A549 (cell line): ENCODE measurements at places on chromosomes 12 and 14. TPM values are rescaled to one million over a fixed set of nuclear protein-coding genes. Genes with fewer than 3 reads are reported as not detected.

DNA sequence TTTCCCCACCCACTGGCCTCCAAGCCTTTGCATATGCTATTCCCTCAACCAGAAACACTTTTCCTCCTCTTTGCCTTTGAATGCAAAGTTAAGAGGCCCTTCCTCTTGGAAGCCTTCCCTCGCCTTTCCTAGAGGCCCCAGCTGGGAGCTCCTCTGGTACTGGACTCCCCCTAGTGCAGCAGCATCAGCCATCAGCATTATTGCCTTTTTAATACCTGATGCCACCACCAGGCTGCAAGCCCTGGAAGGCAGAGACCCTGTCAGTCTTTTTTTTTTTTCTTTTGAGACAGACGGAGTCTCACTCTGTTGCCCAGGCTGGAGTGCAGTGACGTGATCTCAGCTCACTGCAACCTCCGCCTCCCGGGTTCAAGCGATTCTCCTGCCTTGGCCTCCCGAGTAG lies 19.1 kb upstream of the PLA2G1B start:
- DNase-seq = peak; percentile 39

GSC gene
- 0.17 to 0.26 TPM (median 0.20 TPM) in 3 replicates for polyA plus RNA-seq

TMEM117 gene
- polyA plus RNA-seq = 2.0 to 2.4 TPM (median 2.1 TPM) in 3 replicates

DNA sequence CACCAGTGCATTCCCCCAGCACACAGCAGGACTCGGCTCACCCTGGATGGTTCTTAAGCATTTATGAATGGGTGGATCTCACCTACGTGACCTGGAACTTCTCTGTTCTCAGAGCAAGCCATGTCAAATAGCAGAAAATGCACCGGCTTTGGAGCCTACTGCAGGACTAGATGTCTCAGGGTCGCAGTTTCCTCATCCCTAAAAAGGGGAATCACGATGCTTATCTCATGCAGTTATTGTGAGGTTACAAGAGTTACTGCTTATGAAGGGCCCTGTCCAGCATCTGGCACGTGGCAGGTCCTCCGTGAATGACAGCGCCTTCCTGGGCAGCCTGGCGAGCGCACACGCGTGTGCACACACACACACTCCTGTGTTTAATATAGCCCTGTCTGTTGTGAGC lies 128.5 kb downstream of the ETV6 start:
- DNase-seq = no peak

GRCh38 chr12:67969134-67969802 lies 20.0 kb upstream of the IFNG-AS1 start:
- no peak for DNase-seq

DNA sequence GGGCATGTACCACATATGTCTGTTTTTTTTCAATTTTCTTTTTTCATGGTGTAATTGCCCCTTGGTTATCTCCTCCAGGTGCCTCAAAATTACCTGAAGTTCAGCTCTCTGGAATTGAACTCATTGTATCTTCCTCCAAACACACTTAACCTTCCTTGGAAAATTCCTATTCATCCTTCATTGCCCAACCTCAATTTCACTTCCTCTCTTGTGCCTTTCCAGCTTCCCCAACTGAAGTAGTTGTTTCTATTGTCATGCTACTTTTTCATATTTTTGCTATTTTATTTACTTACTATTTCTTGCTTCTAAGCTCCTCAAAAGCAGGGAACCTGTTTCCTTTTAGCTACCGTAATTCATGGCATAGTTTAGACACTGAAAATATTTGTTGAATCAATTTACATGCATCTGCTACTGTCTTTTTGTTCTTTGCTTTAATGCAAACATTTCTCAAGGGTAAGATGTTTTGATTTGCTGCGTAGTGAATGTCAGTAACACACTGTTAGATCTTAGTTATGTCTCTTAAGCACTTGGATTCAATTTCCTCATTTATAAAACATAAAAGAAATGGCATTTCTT lies 37.0 kb upstream of the STXBP6 start:
- DNase-seq = no peak

SPRING1 gene
- polyA plus RNA-seq = 9.1 to 11.2 TPM (median 10.9 TPM) in 3 replicates

DNA sequence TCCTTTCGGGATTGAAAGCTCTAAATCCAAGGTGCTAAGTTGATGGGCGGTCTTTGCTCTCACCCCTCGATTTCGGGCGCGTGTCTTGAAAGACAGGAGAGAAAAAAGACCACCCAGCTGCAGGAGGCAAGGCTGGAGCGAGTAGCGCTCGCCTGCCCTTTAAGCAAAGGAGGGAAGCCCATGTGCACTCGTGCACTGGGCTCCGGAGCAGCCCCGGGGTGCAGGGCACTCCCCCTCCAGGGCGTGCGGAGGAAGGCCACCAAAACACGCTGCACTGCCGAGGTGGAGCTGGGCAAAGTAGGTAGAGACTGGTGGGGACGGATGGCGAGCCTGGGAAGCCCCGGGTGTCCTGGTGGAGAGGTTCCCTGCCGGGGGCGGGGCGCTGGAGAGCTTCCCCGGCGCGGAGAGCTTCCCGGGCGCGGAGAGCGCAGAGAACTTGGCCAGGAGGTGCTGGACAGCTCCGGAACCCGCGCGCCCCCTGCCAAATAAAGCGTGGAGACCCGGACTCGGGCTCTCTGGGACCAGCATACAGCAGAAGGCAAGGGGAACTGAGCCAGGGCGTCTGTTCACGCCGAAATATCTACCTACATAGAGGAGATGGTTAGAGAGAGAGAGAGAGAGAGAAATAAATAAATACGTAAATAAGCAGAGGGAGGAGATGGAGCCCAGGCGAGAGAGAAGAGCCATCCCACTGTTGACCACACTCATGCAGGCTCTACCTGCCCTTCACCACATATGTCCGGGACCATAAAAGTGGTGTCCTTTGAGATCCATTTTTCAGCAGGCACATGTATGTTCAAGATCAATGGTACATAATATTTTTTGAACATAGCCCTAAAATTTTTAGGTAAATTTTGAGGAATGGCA lies 662 bp upstream of the NELL2 start:
- peak; percentile 33 for DNase-seq

TAS2R20 gene
- 0.15 to 0.21 TPM (median 0.15 TPM) in 3 replicates for polyA plus RNA-seq

FERMT2 gene
- polyA plus RNA-seq = 42.9 to 46.8 TPM (median 44.1 TPM) in 3 replicates

EXOC3L4 gene
- 4.3 to 4.9 TPM (median 4.7 TPM) in 3 replicates for polyA plus RNA-seq

DNA sequence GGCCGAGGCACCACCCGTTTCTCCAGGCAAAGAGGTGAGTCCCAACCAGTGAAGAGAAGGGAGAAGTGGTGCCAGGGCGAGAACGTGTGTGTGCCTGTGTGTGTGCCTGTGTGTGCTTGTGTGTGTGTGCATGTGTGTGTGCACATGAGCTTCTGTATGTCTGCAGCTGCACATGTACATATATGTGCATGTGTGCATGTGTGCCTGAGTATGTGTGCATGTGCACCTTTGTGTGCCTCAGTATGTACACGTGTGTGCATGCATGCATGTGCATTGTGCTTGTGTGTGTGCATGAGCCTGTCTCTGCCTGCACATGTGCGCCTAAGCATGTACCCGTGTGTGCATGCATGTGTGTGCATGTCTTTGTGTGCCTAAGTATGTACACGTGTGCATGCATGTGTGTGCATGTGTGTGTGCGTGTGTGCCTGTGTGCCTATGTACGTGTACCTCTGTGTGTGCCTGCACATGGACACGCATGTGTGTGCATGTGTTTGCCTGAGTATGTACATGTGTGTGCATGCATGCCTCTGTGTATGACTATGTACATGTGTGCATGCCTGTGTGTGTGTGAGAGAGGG lies 5.9 kb upstream of the GALNT9 start:
- no peak for DNase-seq

DNA sequence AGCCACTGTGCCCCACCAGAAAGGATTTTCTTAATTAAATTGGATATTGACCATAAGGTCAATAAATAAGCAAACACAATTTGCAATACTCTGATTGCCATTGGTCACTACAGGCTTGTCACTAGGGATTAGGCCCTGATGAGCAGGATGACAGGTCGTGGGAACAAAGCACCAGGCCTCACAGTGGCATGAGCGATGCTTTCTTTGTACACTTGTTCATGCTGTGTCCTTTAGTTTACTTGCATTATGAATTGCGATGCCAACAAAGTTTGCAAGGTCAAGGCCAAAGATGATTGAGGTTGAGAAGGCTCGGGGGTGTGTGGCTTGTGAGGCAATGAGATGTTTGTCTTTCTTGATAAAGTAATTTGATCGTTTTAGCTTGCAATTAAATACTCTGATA lies 136.0 kb downstream of the TTC8 start:
- no peak for DNase-seq

ANKRD33 gene
- polyA plus RNA-seq = not detected in 3 replicates

PRB2 gene
- polyA plus RNA-seq = not detected in 3 replicates

GRCh38 chr14:69726761-69727511 lies 40.0 kb upstream of the SRSF5 start:
- DNase-seq = peak; percentile 85

DNA sequence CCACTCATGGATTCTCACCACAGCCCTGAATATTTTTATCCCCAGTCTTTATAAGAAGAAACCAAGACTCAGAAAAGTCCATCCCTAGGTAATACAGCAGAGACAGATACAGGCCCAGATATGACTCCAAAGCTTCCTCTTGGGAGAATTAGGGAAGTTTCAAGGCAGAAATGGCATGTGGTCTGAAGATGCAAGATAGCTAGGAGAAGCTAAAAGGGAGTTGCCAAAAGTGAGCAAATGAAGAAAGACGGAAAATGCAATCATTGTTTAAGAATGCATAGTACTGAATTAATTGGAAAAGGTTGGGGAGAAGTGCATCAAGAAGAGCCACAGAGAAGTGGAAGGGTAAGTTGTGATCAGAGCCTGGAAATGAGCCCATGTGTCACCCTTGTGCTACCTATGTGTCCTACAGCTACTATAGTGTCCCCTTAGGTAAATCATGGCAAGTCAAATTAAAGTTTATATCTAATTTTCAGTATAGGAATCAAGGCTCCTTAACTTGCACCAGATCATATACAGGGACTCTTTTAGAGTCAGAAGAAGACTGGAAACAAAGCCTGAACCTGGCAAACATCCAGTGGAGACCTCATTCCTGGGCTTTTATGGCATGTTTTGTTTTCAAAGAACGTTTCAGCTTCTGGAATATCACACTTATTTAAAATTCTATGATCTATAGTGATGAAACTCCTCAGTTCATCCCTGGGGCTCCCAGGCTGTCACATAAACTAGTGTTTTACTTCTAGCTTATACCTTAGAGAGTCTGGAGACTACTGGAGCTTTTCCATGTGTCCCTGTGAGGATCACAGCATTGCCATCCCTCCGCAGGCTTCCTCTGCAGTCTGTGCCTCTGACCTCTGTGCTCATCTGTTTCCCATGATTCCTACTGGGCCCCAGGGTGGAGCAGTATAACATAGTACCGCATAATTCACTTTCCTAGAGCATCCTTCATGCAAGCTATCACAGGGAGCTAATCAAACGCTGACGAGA lies 189.0 kb upstream of the CDKN3 start:
- DNase-seq = no peak

GRCh38 chr14:21070083-21070609 lies at the start of gene ARHGEF40:
Gene ARHGEF40, plus strand, starts transcription at chr14:21070304. Its CDS starts 93 bp downstream, at chr14:21070397.
- DNase-seq = peak; percentile 40

DNA sequence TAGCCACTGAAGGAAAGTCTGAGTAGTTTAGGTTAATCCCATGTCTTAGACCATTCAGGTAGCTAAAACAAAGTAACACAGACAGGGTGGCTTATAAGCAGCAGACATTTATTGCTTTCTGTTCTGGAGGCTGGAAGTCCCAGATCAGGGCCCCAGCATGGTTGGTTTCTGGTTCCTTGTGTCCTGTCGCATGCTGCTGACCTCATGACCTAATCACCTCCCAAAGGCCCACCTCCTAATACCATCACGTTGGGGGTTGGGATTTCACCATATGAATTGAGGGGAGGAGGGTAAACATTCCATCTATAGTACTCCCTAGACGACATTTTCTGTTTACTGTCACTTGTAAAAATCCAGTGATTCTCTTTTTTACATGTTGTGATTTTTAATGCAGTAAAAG lies 148.6 kb downstream of the FBXL14 start:
- no peak for DNase-seq

- DNase-seq = no peak
Measured at GRCh38 chr14:77508249-77508648, 9.6 kb upstream of the ISM2 start.

LPAR5 gene
- polyA plus RNA-seq = 0.29 to 0.66 TPM (median 0.58 TPM) in 3 replicates
